M059J (cell line): ENCODE measurements at places on chromosomes 3 and 15.
A peak's percentile ranks its signal among the peaks of the same experiment; 100 is the strongest.

DNA sequence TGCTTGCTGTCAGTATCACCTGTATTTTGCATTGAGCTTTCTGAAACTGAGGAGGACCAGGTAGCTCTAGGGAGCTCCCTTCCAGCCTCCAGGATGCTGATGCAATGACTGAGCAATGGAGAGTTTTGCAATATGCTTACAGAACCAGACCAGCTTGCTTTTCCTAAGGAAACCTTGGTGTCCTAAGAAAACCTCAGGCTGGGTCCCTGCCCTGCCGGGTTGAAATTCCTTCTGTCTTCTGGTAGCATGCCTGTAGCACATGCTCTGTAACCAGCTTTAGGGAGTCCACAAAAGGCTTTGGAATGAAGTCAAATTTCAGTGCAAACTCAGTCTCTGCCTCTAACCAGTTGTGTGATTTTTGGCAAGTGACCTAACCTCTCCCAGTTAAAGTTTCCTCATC is 65.8 kb upstream of the GSK3B start:
- DNase-seq: peak; percentile 96

DNA sequence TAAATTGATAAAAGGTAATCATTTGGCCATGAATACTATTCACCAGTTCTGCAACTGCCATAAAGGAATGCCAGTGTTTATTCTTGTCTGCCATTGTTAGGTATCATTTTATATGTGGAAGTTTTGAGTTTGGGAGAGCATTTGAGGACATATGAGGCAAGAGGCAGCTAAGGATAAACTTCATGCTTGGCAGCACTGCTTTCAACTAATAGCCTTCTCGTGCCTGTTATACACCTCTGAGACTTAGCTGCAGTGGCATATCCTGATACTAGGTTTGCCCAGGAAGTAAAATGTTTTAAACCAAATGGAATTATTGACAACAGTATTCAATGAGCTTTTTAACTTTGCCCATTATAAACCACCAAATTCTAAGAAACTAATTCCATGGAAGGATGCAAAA is 126.0 kb upstream of the DPH6 start:
- DNase-seq: no peak

- peak; percentile 22 for DNase-seq
These were observed 50.3 kb downstream of the EMC4 start for GRCh38 chr15:34275154-34275553.

GRCh38 chr3:50486219-50486888 is 17.1 kb downstream of the CACNA2D2 start:
- peak; percentile 65 for DNase-seq

DNA sequence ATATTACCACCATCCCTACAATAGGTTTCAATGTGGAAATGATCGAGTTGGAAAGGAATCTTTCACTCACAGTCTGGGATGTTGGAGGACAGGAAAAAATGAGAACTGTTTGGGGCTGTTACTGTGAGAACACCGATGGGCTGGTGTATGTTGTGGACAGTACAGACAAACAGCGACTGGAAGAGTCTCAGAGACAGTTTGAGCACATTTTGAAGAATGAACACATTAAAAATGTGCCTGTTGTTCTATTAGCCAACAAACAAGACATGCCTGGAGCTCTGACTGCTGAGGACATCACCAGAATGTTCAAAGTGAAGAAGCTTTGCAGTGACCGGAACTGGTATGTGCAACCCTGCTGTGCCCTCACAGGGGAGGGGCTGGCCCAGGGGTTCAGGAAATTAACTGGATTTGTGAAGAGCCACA is 510 bp downstream of the ARL14 start:
- DNase-seq: peak; percentile 53

- DNase-seq: no peak
These were observed 110.0 kb downstream of the AQP9 start for GRCh38 chr15:58247855-58248842.

- no peak for DNase-seq
These were observed 339.7 kb downstream of the IL5RA start for GRCh38 chr3:2770451-2770850.

GRCh38 chr15:67968564-67968963 is 85.6 kb upstream of the PIAS1 start:
- no peak for DNase-seq

DNA sequence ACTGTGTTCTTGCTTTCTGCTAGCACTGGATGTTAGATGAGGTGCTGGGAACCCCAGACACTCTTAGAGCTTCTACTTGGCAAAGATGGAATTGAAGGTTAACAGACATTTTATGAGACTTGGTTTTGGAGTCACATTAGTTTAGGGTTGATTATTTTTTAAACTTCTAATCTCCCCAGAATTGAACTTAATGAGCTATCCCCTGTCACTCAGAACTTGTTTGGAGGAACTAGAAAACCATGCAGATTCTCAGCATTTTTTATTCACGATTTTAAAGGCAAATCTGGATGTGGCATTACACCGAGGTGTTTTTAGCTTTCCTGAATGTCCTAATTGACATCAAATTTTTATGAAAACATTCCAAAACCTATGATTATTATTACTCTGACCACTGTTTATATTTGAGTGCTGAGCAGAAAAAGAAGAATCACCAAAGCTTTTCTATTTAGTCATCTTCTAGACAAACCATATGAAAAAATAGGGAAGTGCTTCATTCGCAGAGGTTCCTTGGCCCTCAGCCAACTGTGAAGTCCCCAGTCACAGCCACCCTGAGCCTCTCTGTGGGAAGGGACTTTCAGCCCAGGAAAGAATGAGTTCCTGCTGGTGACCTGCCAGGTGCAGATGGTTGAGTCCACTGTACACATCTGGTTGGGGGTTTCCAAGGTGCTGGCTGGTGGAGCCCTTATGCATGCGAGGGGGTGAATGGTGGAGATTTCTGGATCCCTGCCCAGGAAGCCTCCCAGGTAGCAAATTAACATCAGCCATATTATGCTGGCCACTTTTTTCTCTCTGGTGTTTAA is 196.0 kb upstream of the TOPAZ1 start:
- peak; percentile 83 for DNase-seq

GRCh38 chr15:101686718-101687117 is 34.5 kb upstream of the TM2D3 start:
- DNase-seq: no peak

- no peak for DNase-seq
These were observed 31.7 kb downstream of the HGD start for GRCh38 chr3:120650311-120650710.

DNA sequence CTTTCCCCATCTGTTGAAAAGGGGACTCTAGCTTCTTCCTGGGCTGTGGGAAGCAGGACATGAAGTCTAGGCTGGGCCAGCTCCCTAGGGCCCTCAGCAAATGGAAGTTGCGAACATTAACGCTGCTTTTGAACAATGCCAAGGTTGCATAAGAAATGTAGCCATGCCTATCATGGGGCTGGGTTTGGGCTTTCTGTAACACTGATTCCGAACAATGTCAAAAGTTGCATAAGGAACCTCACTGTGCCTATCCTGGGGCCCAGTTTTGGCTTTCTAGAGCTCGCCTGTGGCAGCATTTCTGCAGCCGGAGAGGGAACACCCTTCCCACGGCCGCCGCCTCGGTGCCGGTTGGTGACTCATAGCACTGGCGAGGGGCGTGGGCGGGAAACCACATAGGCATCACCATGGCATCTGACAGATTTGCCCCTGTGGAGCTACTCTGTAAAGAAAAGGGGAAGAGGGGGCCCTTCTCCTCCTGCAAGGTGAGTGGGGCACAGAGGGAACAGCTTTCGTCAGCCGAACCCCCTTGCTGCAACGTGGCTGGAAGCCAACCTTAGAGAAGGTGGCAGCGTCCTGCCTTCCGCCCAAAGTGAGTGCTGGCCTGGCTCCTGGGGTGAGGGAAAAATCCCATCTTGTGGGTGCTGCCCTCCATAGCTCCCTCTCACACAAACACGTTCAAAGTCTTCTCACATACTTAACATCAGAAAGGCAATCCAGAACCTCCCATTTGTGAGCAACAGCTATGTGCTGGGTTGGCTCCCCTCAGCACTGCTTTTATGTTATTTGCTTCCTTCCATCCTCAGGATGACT is 46.6 kb upstream of the ATP2B2 start:
- peak; percentile 76 for DNase-seq

- DNase-seq: no peak
These were observed 200.8 kb upstream of the STRIT1 start for GRCh38 chr3:155494332-155494731.

- DNase-seq: no peak
These were observed 911 bp downstream of the RFTN1 start for GRCh38 chr3:16512435-16513140.

DNA sequence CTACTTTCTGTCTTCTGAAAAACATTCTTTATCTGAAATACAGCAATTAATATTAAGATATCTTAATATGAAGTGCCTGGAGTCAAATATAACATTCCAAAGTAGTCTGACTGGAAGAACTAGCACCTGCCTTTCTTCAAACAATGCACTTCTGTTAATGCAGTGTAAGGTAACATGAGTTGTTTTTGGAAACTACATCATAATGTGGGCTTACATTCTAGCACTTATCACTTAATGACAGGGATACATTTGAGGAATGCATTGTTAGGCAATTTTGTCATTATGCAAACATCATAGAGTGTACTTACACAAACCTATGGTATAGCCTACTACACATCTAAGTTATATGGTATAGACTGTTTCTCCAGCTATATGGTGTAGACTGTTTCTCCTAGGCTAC is 49.2 kb downstream of the SLC15A2 start:
- DNase-seq: no peak

DNA sequence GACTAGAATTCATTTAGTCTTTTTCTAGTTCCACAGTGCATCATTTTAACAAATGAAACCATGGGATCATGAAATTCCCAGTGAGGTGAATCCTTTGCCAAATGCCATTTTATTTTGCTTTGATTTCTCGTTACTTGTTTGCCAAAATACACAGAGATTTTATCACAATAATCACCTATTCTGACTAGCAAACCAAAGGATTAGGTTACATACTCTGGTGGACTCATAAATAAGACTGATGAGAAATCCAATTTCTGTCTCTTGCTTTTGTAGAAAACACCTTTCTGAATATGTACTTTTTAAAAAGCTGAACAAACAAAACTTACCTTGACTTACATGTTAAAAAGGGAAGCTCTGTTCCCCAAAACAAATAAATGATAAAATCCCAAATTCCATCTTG is 12.2 kb downstream of the ERC2 start:
- no peak for DNase-seq

DNA sequence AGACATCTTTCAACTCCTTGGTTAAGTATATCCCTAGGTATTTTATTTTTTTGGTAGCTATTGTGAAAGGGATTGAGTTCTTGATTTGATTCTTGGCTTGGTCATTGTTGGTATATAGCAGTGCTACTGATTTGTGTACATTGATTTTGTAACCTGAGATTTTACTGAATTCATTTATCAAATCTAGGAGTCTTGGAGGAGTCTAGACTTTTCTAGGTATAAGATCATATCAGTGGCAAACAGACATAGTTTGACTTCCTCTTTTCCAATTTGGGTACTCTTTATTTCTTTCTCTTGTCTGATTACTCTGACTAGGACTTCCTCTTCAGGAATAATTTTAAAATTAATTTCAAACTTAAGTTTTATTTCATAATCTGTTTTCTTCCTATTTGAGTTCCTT is 125.2 kb downstream of the OCA2 start:
- DNase-seq: no peak

DNA sequence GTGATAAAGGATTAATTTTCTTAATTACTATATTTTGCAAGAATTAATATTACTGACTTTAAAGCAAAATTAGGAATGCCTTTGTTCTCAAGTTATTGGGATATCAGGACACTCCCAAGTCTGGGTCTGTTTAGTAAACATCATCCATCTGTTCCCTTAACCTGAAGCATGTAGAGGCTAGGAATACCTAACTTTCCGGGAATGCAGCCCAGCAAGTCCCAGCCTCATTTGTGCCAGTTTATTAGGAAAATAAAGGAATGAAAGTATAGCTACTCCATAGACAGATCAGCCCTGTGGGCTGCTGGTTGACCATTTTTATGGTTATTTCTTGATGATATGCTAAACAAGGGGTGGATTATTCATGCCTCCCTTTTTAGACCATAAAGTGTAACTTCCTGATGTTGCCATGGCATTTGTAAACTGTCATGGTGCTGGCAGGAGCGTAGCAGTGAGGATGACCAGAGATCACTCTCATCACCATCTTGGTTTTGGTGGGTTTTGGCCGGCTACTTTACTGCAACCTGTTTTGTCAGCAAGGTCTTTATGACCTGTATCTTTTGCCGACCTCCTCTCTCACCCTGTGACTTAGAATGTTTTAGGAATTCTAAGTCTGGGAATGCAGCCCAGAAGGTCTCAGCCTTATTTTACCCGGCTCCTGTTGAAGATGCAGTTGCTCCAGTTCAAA is 540.2 kb downstream of the NAALADL2 start:
- DNase-seq: peak; percentile 31

DNA sequence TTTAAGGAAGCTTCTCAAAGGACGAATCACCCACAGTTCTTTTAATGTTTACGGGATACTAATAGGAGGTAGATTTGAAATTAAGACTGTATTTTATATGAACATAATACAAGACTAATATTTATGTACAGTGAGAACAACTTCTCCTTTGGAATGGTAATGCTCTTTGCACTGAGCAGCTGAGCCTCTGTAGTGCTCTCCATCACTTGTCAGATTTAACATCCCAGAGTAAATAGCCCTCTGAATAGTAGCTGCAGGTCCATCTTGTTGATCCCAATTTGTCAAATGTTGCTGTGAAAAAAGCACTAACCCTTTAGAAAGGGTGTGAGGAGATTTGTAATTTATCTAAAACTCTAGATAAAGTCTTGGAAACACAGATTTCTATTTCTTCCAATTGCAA is 351.4 kb upstream of the KCNMB2 start:
- DNase-seq: no peak

DNA sequence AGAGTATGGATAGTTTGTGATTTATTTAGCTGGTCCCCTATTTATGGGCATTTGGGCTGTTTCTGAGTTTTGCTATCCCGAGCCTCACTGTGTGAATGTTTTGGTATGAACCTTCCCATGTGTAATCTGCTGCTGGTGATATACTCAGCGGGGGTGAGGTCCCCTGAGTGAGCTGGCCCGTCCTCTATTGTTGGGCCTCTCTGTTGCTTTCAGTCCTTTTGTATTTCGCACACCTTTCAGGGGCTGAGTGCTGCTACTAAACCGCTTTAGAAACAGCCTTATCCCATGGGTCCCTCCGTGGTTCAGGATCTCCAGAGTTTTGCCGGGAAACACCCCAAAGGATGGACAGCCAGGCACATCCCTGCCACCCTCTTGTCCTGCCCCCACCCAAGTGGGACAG is 94.5 kb downstream of the WNT7A start:
- DNase-seq: no peak

- no peak for DNase-seq
These were observed 199.9 kb upstream of the SATB1 start for GRCh38 chr3:18625085-18625484.

DNA sequence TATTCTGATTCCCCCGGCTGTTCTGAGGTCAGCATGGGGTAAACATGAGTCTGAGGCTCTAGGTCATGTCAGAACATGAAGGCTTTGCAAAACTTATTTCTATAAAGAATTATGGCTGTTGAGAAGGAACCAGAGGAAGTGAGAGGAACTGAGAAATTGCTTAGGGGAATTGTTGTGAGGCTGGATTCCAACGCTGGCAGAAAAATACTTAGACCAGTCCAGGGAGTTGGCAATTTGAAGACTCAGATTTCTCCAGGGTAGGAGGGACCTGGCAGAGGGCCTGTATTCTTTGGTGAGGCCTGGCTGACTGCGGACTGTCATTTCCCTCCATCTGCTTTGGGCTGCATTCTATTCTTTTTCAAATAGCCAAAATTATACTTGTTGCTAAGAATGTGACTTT is 155.5 kb downstream of the PLD1 start:
- DNase-seq: peak; percentile 76

GRCh38 chr3:177725165-177725564 is 527.9 kb upstream of the TBL1XR1 start:
- DNase-seq: no peak
